ENCODE measurements at places on chromosomes 5 and 9.

DNA sequence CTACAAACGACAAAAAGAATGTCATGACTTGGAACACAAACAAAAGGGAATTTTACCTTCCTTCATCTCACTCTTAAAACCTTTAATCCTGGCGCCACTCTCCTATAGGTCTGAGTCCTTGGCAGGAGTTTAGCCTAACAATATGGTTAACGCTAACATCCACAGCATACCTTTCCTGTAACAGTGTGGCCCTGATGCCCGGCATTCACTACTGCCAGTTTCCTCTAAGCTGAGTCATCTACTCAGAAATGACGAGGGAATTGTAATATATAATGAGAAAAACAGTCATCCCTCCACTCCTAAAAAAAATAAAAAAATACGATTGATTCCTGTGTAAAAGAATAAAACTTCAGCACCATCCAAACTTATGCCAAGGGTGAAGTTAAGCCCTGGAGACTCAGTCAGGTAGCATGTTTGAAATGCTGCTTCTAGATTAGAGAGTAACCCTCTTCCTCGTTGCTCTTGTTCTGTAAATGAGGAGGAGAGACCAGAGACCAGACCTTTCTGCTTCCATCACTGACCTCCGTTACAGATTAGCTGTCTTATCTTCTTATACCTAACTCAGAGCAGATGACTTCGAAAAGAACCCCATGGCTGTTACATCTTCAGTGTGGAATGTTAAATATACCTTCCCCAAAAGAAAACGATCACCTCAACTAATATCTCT lies 37.4 kb downstream of the CCDC125 start:
- DNase-seq: no peak

- no peak for DNase-seq
Observed at GRCh38 chr5:176744584-176744965, 65.8 kb upstream of the UNC5A start.

DNA sequence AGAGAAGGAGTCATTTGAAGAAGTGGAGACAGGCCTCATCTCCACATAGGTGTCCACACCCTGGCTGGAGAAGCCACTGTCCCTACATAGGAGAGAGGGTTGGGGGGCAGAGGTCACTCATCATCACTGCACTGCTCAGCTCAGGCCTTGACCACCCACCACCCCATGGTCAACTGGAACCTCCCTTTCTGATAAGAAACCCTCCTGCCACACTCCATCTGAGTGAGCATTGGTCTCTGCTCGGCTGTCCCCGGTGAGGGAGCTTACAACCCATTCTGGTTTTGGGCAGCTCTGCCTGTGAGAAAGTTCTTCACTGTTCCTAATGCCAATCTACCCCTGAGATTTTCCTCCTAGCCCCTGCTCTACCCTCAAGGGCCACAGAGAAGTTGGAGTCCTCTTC lies 28.8 kb downstream of the CSF1R start:
- no peak for DNase-seq

GRCh38 chr9:137682428-137683105 lies 63.8 kb downstream of the EHMT1 start:
- no peak for DNase-seq

DNA sequence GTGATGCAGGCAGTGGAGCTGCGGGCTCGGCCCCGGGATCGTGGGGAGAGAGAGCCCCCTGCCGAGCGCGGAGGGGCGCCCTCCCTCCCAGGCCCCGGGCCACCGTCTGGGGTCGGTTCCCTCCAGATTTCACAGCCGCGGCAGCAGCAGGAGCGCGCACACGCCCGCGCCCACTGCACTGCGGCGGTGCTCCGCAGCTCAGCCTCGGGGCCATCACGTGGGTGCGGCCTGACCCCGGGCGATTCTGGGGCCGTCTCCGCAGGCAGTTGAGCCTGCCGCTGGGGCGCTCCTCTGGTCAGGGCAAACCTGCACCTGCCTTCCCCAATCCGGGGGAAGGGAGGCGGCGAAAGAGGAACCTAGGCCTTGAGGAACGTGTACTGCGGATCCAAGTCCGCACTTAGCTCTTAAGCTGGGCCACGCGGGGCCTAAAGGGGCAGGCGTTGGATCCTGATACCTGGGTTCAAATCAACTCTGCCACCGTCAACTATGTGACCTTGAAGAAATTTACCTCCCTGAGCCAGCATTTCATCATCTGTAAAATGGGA lies 9.4 kb upstream of the DELE1 start:
- peak; percentile 53 for DNase-seq

GRCh38 chr9:120393386-120394057 lies 186.4 kb downstream of the CDK5RAP2 start:
- DNase-seq: no peak

DNA sequence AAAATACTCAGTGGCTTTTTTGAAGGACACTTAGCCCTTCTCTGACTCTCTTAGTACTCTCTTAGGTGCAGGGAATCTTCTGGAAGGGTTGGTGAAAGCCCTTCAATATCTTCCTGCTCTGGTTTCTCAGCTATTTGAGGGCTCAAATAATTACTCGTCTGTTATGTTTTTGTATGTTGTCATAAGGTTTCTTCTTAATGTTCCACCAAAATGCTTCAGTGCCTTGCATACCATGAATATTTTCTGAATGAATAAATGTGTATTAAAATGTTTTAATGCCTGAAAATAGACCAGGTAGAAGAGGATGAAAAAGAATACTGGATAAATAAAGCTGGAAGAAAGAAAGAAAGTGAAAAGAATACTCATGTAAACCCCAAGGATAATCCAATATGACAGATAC lies 124.3 kb downstream of the STK32A start:
- DNase-seq: no peak

DNA sequence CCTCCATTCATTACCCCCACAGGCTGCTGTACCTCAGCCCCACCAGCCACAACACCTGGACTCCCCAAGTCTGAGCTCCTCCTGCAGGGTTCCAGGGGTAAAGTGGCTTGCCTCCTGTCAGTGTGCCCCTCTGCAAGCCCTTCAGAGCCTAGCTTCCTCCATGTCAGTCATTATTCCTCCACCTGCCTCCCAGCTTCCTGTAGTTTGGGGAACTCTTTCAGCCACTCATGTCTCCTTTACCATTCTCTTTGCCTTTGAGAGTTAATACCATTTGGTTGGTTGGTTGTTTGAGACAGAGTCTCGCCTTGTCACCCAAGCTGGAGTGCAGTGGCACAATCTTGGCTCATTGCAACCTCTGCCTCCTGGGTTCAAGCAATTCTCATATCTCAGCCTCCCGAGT lies 36.2 kb downstream of the IRF1 start:
- DNase-seq: no peak

GRCh38 chr9:127698985-127699670 lies 7.7 kb upstream of the CFAP157 start:
- no peak for DNase-seq

DNA sequence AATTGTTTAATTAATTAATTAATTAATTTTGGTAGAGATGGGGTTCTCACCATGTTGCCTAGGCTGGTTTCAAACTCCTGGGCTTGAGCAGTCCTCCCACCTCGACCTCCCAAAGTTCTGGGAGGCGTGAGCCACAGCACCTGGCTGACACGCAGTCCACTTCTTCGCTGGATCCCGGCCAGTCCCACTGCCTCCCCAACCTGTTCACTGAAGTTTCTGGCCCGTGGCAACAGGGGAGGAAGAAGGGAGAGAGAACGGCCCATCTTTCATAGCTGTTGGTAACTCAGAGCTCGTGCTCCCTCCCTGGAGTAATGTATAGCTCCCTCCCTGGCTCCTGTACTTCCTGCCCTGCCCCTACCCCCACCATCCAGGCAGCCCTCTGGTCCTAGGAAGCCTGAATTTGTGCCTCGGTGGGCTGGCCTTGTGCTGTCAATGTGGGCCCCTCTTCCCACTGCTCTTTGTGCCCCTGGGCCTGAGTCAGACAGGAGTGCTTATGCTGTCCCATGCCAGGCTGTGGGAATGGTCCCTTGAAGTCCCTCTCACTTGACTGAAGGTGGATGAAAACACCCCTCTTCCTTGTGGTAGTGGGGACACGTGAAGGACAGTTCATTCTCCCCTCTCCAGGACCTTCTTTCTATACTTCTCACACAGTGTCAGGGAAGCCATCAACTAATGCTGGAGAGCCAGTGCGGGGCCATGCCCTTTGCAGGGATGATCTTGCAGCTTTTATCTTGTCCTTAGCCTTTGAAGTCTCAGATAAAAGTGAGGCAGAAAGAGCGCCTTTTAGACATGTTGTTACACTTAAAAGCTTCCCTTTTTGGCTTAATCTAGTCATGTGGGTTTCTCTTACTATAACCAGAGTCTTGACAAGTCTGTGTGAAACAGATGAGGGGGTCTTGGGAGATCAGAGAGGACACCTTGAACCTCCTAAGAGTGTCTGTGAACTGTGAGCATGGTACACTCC lies 38.1 kb downstream of the ANGPTL2 start:
- no peak for DNase-seq

- no peak for DNase-seq
Observed at GRCh38 chr5:58458743-58459145, 1.1 kb downstream of the PLK2 start.

DNA sequence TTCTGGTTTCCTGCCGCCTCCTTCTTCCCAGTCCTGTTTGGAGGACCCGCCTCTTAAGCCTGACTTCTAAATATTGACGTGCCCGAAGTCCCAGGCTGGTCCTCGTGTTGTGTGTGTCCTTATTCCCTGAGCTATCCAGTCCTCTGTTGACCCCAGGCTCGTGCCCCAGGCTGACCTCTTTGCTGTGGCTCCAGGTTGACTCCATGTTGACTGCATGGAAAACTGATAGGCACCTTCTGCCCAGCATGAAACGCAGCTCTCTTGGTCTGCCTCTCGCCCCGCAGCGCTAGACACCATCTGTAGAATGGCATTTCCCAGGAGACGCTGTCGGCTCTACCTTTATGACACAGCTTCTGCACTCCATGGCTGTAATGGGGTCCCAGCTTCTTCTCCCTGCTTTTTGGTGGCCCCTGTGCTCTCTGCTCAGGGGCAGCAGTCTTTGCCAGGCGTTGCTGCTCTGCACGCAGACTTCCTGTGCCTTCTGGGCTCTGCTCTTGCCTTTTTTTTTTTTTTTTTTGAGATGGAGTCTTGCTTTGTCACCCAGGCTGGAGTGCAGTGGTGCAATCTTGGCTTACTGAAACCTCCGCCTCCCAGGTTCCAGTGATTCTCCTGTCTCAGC lies 28.4 kb downstream of the EHMT1 start:
- DNase-seq: no peak

DNA sequence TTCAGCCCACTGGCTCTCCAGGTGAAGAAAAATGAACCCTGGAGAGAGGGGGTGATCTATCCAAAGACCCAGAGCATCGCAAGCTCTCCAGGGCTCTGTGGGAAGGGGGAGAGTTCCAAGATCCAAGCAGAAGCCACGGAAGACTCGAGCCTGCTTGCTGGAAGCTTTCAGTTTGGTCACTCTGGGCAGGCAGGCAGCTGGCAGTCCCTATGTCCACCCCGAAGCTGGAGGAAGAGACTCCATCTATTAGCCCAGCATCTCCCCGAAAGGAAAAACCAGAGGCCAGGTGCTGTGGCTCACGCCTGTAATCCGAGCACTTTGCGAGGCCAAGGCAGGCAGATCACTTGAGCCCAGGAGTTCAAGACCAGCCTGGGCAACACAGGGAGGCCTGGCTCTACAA lies 10.7 kb upstream of the SPARC start:
- DNase-seq: no peak

- no peak for DNase-seq
Observed at GRCh38 chr5:89546657-89547056, 663.7 kb upstream of the MEF2C start.

DNA sequence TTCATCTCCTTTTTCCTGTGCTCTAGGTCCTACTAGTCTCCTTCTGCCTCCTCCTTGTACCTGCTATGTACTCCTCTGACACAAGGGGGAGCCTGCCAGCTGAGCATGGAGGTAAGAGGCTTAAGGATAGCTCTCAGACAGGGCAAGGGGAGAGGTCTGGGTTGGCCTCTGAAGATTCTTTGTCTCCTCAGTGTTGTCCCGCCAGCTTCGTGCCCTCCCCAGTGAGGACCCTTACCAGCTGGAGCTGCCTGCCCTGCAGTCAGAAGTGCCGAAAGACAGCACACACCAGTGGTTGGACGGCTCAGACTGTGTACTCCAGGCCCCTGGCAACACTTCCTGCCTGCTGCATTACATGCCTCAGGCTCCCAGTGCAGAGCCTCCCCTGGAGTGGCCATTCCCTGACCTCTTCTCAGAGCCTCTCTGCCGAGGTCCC lies 3.8 kb downstream of the CREB3 start:
- DNase-seq: peak; percentile 38

DNA sequence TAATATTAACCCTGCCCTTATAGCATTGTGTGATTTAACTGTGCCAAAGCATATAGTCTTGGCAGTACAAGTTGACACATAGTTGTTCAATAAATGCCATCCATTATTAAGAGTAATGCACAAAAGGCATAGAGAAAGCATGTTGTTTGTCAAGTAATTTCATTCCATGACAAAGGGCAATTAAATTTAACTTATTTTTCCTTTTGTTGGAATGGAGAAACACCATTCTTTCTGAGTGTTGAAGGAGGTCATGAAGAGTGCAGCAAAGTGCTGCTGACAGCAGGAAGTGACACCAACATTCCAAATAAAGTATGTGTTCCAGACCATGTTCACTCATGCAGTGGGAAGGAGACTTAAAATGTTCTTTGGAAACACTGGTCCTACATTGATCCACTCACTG lies 29.1 kb downstream of the ANKDD1B start:
- no peak for DNase-seq

- DNase-seq: no peak
Observed at GRCh38 chr5:159814805-159815585, 101.3 kb upstream of the ADRA1B start.

DNA sequence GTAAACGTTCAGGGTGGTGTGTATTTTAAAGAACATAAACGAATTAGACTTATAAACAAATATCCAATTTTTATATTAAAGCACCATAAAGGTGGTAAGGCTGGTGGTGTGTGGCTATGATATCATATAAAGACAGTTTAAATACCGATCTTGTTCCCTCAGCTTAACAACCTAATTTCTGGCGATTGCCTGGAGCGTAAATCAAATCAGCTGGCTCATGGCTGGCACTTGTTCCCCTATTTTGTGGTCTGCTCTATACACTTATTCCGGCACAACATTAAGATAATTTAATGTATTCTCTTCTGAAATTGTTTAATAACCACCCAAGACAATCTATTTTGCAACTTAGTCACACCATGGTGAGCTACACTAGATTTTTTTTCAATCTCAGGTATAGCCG lies 2.4 kb upstream of the HAPLN1 start:
- DNase-seq: no peak

- no peak for DNase-seq
Observed at GRCh38 chr9:21609506-21609905, 127.4 kb upstream of the IFNE start.

- no peak for DNase-seq
Observed at GRCh38 chr9:80059979-80060378, 488.2 kb downstream of the TLE4 start.

Data from GF-D8 (cell line).